Iris pigment epithelial cell (primary cell): ENCODE measurements at places on chromosomes 5 and 9.

DNA sequence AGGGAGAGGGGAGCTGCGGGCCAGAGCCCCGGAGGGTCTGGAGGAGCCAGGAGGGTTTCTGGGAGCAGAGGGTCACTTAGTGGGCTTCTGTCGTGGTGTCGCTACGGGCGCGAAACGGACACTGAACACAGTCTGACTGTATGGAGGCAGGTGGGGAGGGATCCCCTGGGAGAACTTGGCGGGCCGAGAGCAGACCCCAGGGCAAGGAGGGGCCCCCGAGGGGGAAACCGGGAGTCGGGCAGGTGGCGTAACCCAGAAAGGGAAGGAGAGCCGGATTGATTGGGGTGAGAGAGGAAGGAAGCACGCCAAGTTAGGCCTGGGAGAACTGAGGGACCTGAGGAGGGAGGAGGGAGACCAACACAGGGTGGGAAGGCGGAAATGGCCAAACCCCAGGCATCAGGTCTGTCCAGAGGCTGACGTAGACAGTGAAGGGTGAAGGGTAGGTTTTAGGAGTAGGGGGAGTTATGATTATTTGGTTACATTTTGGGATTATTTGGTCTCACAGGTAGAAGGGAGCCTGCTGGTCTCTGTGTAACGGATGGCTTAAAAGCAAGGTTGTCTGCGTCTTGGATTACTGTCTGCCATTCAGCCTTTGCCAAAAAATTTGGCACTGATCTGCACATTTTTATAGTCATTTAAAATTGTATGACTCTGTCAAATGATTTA lies 3.3 kb upstream of the MSMP start:
- DNase-seq: no peak

DNA sequence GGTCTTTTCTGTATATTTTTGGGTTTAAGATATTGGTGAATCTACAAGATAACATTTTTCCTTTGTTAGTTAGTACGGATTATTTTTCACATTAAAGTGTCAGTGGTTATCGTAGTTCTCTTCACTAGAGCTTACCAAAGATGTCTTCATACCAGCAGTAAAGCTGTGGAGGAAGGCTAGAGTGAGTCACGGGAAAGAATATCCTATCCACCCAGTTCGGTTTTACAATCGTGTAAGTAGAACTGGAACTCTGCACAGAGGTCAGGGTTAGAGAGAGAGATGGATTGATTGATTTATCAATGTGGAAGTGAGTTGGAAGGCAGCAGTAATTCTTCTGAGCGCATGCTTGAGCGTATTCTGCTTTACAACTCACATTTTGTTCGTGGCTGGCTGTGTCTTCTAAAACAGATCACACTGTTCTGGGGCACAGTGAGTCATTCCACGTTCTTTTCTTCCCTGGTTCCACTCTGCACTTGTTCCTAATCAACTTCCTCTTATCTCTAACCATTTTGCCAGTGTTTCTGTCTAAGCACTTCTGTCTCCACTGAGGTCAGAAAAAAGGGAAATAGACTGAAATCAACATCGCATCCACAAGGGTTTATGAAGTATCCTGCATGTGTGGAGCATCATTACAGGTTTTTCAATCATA lies 86.5 kb upstream of the ARRDC3 start:
- DNase-seq: peak; percentile 12

DNA sequence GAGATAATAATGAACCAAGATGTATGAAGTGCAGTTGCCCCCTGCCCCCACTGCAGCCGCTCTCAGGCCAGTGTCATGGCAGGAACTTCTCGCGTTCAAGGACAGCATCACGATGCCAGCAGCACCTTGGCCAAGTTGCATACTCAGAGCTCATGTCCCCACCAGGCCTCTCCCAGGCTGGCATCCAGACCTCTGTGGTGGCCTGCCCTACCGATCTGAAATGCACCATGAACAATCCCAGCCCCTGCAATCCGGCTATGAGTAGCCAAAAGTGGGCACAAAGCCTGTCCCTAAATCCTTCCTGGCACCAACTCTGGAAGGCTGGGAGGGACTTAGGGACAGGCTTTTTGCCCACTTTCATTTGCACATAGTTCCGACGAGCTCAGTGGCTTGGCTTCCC lies 140.9 kb downstream of the PAX5 start:
- DNase-seq: no peak

GRCh38 chr5:173583346-173583745 lies 33.1 kb downstream of the BOD1 start:
- DNase-seq: no peak

GRCh38 chr5:169580964-169581363 lies 2.6 kb upstream of the SPDL1 start:
- no peak for DNase-seq

DNA sequence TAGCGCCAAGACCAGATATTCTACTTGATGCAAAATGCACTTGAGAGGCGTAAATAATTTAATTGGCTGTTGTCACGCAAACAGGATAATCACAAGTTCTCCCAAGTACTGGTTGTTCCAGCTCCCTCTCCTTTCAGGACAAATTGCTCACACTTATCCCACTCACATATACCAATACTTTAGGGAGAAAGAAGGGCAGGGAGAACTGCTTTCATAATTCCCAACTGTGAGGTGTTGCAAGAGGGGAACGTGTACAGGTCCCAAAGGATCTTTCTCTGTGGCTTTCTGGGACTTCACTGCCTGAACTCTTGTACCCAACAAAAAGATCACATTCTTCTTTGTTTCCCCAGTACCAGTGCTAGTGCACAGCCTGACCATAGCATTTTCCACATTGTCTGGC lies 21.5 kb upstream of the TGFBI start:
- DNase-seq: no peak

DNA sequence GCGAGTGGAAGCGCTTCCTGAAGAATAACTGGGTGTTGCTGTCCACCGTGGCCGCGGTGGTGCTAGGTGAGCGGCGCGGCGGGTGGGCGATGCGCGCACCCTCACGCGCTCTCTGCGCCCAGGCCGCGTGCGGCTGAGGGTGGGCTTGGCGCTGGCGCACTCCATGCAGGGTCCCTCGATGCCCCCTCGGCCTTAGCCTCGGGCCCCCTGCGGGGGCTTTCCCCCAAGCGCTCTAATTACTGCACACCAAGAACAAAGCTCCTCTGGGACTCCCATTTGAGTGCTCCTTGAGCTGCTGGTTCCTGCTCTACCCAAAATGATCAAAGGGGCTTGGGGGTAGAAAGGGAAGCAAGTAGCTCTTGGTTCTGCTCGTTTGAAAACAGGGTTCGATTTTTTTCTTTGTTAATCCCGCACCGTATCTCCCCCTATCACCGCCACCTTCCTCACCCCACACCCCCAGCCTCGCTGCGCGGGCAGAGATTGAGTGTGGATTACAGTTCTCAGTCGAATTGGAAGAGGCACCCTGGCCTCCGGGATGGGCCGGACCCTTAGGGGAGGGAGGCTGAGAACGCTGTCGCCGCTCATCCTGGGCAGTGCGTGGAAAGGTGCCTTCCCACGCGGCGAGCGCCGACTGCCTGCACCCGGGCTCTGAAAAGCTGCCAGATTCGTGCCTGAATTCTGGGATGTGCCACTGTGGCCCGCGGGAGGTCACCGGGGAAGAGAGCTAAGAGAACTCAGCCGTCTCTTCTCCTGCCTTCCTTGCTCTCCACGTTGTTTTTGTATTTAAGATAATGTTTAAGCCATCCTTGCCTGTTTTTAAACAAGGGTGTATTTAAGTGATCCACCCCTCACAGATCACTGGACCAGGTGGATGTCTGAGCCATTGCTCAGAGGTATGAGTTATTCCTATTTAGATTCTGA lies 697 bp downstream of the SLC1A1 start:
- no peak for DNase-seq
